ENCODE measurements at places on chromosomes 12 and 14. TPM values are rescaled to one million over a fixed set of nuclear protein-coding genes. Genes with fewer than 3 reads are reported as not detected.

The TSHR gene
- not detected for total RNA-seq

The AKAP5 gene
- total RNA-seq: 0.08 TPM

The TAS2R13 gene
- total RNA-seq: 2.8 TPM

The RNASE7 gene
- not detected for total RNA-seq

The MFAP5 gene
- total RNA-seq: 1.2 TPM

The TSFM gene
- 28.4 TPM for total RNA-seq

The SLC5A8 gene
- total RNA-seq: not detected

The CRIP1 gene
- total RNA-seq: 20.7 TPM

The ANO2 gene
- under 0.01 TPM for total RNA-seq

The GDF3 gene
- not detected for total RNA-seq
